ENCODE measurements at places on chromosomes 4 and X.

DNA sequence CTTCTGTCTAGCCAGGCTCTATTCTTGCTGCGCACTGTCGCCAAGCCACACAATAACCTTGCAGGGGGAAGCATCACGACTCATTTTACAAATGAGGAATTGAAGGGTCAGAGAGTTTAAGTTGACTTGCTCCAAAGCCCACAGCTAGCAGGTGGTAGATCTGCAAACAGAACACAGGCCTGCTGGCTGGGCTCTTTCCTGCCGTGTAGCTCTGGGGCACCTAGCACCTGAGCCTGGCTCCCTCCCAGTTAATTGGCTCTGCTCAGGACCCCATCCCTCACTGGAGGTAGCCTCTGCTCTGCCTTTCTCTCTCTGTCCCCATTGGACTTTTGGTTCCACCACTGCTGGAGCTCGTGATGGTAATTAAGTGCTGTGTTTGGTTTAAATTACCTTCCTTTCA is 98.5 kb downstream of the NSUN7 start:
- DNase-seq = no peak

- DNase-seq = no peak
Observed at GRCh38 chr4:6024313-6024960, 6.2 kb upstream of the C4orf50 start.

GRCh38 chr4:24141836-24142235 is 252.0 kb upstream of the PPARGC1A start:
- no peak for DNase-seq

DNA sequence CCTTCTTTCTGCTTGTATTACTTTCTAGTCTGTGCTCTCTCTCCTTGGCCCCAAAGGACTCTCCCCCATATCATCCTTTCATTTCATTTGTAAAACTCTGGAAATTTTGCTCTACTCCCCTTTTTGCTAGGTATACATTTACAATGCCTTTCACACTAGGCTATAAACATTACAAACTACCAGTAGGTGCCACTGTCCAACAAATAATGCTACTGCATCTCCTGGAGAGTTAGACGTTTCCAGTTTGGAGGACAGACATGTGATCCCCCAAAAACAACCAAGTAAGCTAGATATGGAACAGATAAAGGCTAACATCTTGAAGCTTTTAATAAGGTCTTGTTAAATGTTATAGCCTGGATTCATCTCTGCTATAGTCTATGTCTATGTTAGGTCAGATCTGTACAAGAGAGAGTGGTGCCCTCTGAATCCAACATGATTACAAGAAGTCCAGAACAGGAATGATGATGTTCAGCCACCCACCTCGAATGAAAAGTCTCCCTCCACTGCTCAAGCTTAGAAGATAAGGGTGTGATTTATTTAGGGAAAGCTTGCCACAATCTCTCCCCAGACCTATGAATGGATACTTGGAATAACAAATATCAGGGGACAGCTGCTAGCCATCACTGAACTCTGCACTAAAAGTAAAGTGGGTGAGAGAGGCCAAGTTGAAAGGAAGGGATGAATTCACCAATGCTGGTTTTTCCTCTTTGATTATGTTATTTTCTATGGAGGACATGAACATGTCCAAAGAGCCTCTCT is 14.3 kb downstream of the CBR4 start:
- DNase-seq = peak; percentile 16

GRCh38 chr4:152112887-152113286 is 352.1 kb upstream of the GATB start:
- no peak for DNase-seq

DNA sequence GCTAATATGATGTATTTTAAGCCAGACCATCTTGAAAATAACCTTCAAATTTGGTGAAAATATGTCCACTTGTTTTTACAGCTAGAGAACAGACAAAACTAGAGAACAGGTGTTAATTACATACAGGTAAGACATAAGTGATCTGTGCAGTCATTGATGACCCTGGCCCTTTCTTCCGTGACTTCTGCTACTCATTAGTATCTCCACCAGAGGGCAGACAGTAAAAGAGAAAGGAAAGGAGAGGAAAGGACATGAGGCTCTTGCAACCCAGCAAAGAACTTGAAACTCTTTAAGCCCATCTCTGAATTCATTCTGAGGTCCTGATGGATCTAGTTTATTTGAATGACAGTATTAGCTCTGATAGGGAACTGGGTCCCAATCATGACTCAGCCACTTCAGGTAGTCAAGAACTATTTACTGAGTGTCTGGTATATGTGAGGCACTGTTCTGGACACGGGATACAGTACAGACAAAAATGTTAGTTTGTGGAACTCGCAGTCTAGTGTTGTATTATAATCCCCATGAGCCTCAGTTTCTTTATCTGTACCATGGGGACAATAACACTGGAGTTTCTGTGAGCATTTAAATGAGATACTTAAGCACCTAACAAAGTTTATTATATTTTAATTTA is 121.0 kb upstream of the TEX13D start:
- peak; percentile 63 for DNase-seq

DNA sequence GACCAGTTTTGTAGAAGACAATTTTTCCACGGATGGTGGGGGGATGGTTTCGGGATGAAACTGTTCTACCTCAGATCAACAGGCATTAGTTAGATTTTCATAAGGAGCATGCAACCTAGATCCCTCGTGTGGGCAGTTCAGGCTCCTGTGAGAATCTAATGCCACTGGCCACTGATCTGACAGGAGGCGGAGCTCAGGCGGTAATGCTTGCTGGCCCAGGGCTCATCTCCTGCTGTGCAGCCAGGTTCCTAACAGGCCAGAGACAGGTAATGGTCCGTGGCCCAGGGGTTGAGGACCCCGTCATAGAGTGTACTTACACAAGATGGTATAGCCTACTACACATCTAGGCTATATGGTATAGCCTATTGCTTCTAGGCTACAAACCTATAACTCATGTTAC is 7.0 kb downstream of the TEX11 start:
- DNase-seq = no peak

DNA sequence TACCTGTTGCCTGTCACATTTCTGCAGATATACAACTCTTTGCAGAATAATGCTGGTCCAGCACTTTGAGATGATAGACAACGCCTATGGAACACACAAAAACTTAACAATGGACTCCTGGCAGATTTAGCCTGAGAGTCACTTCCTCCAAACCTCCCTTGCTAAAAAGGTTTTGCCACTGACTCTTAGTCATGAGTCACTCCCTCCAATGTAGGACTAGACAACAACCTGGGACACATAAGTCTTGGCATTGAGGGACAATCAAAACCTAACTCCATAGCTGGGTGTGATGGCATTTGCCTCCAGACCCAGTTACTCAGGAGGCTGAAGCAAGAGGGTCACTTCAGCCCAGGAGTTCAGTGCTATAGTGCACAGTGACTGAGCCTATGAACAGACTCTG is 22.0 kb upstream of the EIF4E start:
- no peak for DNase-seq

DNA sequence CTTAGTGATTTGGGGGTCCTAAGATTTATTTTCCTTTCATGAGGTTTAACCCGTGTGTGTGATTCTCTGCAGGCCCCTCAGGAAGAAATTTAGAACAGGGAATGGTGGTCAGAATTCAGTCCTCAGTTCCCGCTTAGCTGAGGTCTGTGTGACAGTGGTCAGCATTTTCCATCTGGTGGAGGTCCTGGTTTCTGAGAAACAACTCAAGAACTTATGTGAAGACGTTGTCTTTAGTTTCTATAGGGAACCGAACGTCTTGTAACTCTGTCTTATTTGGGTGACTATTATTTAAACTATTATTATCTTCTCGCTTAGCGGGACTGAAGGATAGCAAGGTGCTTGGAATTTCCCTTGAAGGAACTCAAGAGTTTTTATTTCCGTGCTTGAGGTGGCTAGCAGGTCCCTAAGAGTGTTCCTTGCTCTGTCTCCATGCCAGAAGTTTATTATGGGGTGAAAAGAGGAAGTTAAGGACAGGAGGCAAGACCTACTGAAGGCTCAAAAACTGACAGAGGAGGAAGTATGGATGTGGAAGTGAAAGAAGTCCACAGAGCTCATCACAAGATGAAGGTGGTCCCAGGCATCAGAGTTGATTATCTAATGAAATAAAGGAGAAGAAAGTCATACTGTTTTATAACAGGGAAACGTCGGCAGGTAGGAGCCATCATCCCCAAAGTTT is 9.4 kb downstream of the MGST2 start:
- peak; percentile 96 for DNase-seq

DNA sequence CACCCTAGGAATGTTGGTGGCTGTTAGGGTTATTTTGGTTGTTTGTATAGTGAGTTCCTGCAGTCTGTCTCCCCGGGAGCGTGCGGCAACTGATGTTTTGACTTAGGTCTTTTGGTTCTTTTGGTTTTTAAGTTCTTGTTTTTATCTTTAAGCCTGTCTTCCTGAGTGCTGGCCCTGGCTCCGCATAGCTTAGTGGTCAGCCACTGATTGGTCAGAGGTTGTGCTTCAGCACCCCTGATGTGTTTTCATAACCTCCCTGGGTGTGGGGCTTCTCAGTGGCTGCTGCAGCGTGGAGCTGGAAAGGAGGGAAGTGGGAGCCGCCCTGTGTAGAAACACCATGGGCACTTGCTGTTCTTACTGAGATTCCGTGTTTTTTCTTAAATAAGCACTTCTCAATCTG is 5.1 kb downstream of the PIGG start:
- no peak for DNase-seq

DNA sequence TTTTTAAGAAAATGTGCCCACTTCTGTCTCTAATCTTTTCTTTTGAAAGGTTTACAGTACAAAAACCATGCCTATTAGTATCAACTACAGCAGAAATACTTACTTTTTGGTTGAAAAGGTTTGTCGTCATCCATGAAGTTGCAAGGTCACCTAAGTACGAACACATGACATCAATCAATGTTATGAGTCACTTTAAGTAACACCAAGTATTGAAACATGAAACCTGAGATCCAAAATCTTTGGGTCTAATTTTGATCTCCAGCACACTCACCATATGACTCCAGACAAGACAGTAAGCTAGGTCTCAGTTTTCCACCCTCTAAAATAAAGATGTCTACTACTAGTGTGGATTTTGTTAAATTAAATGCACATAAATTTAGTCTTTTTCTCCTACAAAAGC is 8.4 kb downstream of the ZNF280C start:
- DNase-seq = no peak

GRCh38 chr4:184255361-184255760 is 37.7 kb upstream of the ENPP6 start:
- no peak for DNase-seq

DNA sequence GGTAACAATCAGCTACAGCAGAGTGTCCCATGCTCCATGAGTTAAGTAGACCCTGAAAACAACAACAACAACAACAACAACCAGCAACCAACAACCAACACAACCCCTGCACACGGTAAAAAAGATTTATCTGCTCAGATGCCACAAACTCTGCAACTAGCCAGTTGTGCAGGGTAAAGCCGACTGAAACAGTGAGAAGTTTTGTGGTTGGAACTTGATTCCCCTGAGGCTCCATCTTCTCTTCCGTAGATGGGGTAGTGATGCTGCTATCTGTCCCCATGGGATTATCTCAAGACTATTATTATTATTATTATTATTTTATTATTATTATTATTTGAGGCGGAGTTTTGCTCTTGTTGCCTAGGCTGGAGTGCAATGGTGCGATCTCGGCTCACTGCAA is 50.6 kb upstream of the RAPGEF2 start:
- no peak for DNase-seq

- DNase-seq = no peak
Observed at GRCh38 chr4:102494603-102495002, 6.6 kb upstream of the NFKB1 start.

- DNase-seq = no peak
Observed at GRCh38 chrX:24651783-24652182, 4.6 kb upstream of the PCYT1B start.

DNA sequence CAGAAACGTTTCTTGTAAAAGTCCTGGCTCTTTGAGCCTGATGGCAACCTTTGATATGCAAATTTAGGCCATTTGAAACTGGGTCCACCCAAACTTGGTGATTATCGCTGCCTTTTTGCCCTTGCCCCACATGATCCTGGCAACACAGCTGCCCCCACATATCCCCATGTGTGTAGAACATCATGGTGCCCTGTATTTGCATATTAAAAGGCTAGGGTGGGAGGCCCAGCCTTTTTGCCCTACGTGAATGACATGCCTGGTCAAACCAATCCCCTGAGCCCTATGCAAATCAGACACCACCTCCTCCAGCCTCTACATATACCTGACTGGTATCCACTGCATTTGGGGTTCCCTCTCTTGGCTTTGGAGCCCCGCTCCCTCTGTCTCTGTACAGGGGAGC is 202.4 kb downstream of the MAB21L2 start:
- no peak for DNase-seq

DNA sequence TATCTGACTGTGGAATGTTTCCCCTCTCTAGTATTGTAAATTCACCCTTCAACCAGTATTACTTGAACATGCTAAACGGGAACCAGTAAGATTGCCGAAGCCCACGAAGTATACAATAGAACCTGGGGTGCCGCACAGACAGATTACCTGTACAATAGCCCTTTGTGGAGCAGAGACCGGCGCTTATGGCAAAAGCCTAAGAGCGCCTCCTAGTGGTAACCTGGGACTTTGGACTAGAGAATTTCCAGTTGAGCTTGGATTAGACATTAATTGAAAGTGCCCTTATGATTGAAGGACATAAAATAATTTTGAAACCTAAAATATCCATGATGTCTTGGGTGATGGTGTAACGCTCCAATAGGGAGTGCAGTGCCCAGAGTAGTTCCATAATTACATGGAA is 14.1 kb downstream of the ZNF157 start:
- DNase-seq = peak; percentile 26

DNA sequence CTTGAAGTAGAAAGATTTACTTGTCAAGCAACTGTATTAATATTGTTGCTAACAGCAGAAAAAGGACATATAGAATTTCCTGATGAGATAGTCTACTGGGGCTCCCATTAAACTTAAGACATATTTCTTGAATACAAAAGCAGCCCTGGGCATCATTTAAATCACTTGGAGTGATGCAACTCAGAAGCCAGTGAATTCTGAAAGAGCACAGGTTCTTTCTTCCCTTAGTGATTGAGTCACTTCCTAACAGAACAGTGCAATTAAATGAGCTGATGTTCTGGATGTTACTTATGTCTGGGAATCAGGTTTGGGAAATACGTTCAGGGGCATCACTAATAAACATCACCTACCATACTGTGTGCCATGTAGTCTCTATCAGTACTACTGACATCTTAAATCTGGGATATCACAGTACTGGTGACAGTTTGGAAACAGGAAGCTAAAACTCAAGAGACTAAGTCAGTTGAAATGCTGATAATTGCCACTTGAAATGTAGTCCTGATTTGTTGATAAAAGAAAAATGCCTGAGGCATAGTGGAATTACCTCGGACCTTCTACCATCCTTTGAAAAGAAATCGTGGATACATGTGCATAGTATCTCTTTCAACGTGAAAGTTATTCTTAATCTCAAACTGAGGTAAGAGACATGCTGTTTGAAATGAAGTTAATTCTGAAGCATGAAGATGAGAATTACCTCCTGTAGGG is 249.2 kb upstream of the GPRIN3 start:
- no peak for DNase-seq

GRCh38 chr4:76117536-76117935 is 30.7 kb downstream of the NUP54 start:
- no peak for DNase-seq

DNA sequence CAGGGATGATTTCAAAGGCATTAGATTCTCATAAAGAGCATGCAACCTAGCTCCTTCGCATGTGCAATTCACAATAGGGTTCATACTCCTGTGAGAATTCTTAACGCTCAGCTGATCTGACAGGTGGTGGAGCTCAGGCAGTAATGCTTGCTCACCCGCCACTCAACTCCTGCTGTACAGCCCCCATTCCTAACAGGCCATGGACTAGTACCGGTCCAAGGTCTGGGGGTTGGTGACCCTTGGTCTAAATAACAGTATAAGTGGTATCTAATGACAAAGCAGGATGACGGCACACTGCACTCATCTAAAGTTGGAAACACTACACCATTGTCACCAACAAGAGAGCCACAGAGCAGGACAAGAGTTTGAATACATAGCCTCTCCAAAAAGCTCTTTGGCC is 28.5 kb downstream of the ADGRA3 start:
- no peak for DNase-seq
